ENCODE measurements at places on chromosomes 4 and X.
A peak's percentile ranks its signal among the peaks of the same experiment; 100 is the strongest.

DNA sequence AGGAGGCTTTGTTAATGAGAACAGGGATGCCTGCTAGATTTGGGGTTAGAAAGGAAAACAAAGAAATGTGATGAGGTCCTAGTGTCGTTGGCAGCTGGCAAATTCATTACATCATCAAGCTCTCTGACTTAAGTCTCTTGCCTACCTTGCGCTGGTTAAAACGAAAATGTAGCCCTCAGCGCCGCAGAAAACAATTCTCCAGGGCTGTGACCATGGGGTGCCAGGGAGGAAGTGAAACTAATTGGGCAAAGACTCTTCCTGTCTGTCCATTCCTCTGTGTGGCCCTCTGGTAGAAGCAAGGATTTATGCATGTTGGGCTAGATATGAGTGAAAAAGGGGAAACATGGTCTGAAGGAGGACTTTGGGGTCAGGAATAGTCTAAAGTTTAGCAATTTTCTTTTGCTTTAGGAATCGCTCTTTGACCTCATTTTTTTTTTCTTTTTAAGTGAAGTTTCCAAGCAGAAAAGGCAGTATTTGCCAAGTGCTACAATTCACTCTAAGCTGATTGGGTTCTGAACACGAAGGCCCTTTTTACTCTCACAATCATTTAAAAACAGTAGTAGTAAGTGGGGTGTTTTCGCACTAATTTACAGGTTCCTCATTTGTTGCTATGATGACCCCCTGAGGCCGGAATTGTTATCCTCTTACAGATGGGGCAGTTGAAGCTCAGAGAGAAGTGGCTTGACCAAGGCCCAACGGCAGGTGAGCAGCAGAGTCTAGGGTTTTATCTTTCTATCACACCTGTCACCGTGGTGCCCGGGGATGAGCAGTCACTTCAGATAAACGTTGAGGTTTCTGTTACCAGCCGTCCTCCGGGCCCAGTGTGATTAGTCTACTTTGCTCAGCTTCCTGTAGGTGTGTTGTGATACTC, 27.3 kb upstream of the CHRNA9 start:
- DNase-seq = no peak

DNA sequence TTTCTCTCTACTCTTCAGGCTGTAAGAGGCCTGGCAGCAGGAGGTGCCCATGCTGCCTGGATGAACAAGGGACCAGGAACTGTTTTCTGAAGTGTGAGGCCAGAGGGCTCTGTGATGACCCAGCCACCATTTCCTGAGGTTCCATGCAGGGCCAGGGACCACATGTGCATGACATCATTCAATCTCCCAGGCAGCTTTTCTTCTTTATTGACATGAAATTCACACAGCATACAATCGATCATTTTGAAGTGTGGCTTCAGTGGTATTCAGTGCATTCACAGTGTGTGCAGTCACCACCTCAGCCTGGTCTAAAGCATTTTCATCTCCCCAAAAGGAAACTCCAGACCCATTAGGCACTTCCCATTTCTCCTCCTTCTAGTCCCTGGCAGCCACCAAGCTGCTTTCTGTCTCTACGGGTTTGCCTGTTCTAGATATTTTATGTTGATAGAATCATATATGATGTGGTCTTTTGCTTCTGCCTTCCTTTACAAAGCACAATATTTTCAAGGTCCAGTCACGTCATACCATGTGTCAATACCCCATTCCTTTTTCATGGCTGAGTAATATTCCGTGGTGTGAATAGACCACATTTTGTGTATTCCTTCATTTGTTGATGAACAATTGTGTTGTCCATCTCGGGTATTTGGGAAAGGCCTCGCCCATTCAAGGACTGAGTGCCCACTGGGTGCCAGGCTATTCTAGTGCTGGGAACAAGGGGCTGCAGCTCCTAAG, 93.1 kb downstream of the PSAPL1 start:
- DNase-seq = no peak

GRCh38 chr4:108502356-108502755, 118.0 kb upstream of the RPL34 start:
- no peak for DNase-seq

GRCh38 chr4:22192084-22192511, 243.5 kb upstream of the KCNIP4 start:
- DNase-seq = no peak

- no peak for DNase-seq
Observed at GRCh38 chr4:157700898-157701694, 471.7 kb downstream of the GASK1B start.

DNA sequence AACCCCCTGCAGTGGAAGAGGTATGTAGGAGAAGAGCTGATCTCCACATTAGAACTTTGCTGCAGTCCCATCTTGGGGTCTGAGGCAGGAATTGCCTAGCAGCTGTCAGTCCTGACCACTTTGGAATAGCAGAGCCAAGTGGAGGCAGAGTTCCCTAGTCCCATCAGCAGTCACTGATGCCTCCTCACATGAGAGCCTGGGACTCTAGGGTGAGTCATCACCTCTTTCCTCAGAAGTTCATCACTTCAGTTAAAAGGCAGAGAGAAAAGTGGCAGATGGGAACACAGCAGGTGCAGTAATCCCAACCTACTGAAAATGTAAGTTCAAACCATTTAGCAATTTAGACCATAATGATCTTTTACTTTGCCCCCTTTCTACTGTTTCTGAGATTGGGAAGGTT, 73.9 kb upstream of the MED14 start:
- no peak for DNase-seq

- no peak for DNase-seq
Observed at GRCh38 chr4:59655996-59656395, 1544.1 kb upstream of the ADGRL3 start.

GRCh38 chrX:148592595-148592994, 92.2 kb downstream of the AFF2 start:
- DNase-seq = no peak

DNA sequence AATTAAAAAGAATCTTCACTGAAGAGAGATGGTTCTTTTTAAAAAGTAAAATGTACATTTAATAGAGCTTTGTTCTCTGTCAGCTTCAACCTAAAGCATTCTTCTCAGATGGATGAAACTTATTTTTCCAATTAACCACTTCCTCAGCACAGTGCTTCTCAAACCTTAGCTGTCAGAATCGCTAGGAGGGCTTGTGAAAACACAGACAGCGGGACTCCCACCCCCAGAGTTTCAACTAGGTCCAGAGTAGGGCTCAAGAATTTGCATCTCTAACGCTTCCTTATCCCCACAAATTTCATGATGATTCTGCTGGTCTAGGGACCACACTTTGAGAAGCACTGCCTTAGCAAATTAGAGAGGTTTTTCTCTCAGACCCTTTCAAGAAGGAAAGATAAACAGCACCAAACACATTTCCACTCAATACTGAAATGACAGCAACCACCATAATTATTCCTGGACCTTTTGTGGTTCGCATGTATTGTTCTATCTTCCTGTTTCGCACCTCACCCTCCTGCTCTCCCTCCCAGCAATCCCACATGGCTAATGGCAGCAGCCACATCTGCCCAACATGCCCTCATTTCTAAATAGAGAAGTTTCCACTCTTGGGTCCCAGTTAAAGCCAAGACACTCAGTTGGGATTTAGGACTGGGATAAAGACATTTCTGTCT, 73.2 kb downstream of the ZNF827 start:
- DNase-seq = no peak

- DNase-seq = no peak
Observed at GRCh38 chr4:118035309-118035708, 1.0 kb downstream of the NDST3 start.

DNA sequence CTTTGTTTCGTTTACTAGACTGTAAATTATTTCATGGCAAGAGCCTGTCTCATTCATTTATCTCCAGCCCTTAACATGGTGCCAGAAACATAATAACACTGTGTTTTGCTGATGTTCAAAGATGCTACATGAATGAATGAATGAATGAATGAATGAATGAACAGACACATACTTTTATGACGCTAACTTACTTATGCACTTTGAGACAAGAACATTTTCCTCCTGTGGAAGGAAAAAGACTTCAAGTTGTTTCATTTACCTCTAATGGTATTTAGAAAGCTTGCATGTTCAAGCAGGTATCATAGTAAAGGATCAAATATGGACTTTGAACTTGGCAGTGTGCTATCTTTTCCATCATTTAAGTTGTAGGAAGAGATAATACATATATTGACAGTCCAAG, 131.6 kb downstream of the GLRA2 start:
- no peak for DNase-seq

GRCh38 chr4:37903901-37904300, 13.0 kb downstream of the TBC1D1 start:
- no peak for DNase-seq

DNA sequence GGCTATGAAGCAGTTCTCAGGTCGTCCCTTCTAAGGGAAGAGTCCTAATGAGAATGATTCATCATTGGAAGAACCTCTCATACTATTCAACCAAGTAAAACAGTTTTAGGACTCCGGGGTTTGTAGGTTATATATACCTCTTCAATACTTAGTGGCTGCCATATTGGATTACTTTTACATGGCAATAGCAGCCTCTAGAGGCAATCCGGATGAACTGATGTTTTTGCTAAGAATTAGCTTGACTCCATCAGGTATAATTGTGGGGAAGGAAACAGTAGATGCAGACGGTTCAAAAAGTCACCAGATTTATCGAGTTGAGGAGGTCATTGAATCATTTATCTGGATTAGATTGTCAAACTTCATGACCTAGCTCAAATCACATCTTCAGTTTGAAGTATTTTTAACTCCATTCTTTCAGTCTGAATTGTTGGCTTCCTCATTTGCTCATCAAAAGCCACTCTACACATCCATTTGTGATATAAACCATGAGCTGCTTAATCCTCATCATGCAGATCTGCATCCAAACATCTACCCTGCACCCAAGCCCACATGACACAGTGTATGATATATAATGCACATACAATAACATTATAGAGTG, 28.4 kb downstream of the GUCY1B1 start:
- no peak for DNase-seq

- no peak for DNase-seq
Observed at GRCh38 chr4:102610007-102610406, 108.8 kb downstream of the NFKB1 start.

- peak; percentile 25 for DNase-seq
Observed at GRCh38 chr4:122576261-122577188, 44.3 kb downstream of the IL21 start.

DNA sequence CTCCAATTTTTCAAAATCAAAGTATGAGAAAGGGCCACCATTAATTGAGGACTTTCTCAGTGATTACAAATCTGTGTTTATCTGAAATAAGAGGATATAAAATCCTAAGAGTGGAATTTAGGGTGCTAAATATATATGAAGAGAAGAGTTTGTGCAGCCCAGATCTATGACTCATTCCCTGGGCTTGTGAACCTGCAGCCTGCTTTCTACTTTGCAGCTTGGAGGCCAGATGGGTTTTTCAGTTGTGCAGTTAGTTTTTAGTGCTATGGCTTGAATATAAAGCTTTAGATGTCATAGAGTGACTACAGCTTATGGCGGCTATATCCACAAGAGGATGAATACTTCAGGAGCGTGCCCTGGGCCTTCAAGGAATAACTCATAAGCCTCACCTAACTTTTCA, 1391.1 kb downstream of the FSTL5 start:
- DNase-seq = no peak

GRCh38 chr4:8195431-8195830, 3.7 kb upstream of the SH3TC1 start:
- DNase-seq = no peak

DNA sequence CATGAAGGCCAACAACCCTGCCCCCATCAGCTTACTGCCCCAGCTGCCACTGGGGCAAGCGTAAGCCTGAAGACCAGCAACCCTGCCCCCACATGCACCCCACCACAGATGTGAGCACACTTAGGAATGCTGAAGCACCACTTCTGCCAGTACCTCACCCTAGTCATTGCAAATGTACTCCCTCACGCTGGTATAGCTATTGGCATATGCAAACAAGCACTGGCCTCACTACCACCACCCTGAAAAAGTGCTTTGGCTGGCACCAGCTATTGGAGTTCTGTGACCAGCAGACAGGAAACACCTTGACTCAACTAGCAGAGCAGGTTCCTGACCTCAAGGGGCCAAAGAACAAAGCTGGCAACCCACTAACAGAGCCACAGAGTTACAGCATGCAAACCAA, 534.4 kb upstream of the POU3F4 start:
- no peak for DNase-seq

- no peak for DNase-seq
Observed at GRCh38 chrX:39205467-39205866, 404.2 kb downstream of the MID1IP1 start.

DNA sequence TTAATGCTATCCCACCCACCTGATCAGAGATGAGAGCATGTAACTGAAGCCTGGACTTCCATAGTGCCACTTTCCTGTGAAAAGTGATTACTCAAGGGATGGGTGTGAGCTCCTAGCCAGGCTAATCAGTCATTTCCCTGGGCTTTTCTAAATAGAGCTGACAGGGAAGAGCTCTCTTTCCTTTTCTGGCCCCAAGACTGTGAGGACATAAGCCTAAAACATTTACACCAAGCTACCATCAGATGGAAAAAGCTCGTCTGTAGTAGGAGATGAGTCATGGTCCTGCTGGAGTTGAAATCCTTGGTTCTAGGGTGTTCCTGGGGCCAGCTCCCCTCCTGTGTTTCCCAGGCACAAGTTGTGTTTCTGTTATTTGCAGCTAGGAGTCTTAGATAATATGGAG, 52.4 kb upstream of the NDP start:
- DNase-seq = no peak

DNA sequence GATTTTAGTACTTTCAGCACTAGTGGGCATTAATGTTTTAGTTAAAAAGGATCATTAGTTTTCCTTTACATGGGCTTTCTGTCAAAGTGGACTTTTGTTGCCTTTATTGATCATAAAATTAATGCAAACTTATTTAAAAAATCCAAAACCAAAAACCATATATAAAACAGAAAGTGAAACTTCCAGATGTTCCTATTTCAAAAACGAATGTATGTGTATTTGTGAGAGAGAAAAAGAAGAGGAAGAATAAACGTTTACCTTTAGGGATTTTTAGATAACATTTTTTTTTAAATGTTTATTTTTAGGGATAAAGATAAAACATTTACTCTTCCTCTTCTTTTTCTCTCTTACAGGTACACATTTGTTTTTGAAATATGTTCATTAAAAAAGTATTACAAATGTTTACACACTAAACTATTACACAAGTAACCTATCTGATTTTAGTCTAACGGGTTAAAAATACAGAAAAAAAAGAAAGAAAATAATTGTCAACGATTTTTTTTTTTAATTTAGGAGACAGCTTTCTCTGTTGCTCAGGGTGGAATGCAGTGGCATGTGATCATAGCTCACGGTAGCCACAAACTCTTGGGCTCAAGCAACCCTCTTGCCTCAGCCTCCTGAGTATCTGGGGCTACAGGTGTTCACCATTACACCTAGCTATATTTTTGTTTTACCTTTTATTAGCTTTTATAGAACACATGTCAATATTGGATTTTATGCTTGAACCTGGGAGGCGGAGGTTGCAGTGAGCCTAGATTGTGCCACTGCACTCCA, 16.8 kb upstream of the COX18 start:
- DNase-seq = no peak

- DNase-seq = no peak
Observed at GRCh38 chrX:136157187-136157586, 9.9 kb downstream of the FHL1 start.

DNA sequence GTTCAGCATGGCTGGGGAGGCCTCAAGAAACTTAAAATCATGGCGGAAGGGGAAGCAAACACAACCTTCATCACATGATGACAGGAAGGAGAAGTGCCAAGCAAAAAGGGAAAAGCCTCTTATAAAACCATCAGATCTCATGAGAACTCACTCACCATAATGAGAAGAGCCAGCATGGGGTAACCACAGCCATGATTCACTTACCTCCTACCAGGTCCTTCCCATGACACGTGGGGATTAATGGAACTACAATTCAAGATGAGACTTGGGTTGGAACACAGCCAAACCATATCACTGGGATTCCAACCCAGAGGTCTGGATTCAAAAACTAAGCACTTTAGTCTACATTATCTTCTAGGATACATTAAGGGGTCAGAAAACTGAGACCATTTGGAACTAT, 609.6 kb upstream of the SPANXN1 start:
- no peak for DNase-seq

All from NCI-H1092 (cell line).